ENCODE measurements at places on chromosomes 12 and 14.

DNA sequence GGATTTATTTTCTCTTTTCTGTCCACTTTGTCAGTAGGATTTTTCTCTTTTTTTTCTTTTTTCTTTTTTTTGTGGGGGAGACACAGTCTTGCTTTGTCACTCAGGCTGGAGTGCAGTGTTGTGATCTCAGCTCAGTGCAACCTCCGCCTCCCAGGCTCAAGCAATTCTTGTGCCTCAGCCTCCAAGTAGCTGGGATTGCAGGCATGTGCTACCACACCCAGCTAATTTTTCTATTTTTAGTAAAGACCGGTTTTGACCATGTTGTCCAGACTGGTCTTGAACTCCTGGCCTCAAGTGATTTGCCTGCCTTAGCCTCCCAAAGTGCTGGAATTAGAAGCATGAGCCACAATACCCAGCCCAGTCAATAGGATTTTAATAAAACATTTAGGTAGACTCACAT, 21.0 kb upstream of the TBK1 start:
- DNase-seq = no peak

GRCh38 chr14:75720842-75721498, 59.9 kb downstream of the TTLL5 start:
- no peak for DNase-seq

- DNase-seq = no peak
Observed at GRCh38 chr12:49962861-49963765, 1.4 kb downstream of the AQP5 start.

DNA sequence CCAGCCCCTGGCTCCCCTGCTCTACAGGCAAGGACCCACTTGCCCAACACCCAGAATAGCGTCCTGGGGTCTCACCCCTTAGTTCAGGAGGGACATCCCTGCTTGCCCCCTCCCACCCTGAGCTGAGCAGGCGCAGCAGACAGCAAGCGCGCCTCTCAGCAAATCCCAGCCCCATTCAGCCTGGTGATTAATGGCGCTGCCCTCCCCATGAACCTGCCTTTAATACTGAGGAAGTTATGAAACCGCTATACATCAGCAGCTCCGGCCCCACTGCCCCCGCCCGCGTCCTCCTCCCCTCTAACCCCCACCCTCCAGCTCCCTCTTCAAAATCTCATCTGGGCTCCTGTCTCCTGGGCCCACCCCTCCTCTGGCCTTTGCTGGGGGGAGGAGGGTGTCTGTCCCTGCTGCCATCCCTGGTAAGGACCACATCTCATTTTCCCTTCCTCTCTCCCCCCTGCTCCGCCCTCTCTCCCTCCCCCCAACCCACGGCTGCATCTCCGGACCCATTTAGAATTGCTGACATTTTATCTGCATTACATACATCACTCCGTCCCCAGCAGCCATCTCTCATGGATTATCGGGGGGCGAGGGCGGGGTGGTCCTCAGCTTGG, 7.1 kb upstream of the SMUG1 start:
- DNase-seq = no peak

GRCh38 chr14:102020058-102020971, 55.9 kb downstream of the DYNC1H1 start:
- no peak for DNase-seq

DNA sequence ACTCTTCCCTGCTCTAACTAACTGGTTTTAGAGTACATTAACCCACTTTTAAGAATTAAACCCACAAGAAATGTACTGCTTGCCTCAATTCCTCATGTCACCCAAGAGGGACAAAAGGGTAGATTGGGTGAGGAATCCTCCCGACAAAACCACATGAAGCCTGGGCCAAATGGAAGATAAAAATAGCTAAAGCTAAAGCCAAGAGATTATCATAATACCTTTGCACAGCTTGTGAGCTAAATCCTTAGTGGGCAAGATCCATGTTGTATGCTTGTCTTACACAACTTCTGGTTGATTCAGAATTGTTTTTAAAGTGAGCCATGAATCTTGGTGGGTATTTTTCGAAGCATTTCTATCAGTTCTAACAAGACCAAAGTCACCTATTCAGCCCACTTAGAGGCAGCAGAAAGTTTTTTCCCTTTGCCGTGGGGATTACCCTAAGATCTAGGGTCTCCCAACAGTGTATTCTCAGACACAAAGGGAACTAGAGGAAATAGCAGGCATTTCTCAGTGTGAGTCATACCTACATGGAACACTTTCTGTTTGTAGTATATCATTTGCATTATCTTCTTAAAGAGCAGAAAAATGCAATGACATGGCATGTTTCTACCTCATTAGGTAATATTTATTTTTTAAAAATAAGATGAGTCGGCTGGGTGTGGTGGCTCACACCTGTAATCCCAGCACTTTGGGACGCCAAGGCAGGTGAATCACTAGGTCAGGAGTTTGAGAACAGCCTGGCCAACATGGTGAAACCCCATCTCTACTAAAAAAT, 616.6 kb downstream of the KCNH5 start:
- DNase-seq = no peak

- DNase-seq = no peak
Observed at GRCh38 chr14:101471723-101472517, 89.4 kb upstream of the DIO3 start.

GRCh38 chr12:12097891-12098690, 27.4 kb downstream of the BCL2L14 start:
- DNase-seq = no peak

DNA sequence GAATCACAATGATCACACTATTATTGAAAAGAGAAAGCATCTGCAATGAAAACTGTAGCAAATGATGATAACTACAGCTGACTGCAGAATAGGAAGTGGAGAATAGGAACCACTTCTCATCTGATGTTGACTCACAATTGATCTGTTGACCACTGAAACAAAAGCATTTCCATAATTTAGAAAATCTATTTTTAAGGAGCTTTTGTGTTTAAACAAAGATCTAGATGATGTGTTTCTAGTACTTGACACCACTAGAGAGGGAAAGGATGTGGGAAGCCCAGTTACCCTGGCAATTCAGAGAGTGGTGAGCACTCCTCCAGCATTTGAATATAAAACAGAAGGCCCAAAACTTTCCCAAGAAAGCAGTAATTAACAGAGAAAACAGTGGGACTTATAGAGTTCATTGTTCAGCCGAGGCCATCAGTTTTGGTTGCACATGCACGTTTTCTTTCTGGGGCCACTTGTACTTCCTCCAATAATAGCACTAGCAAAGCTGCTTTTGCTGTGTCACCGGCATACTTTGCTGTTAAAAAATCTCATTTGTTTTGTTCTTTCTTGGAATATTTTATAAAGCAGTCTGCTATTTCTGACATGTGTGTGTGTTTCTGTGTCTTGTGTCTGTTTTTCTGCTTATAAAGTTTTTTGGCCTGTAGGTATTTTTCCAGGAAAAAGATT, 76.1 kb upstream of the HECTD1 start:
- no peak for DNase-seq

GRCh38 chr12:47949441-47950341, 13.7 kb upstream of the TMEM106C start:
- DNase-seq = no peak

DNA sequence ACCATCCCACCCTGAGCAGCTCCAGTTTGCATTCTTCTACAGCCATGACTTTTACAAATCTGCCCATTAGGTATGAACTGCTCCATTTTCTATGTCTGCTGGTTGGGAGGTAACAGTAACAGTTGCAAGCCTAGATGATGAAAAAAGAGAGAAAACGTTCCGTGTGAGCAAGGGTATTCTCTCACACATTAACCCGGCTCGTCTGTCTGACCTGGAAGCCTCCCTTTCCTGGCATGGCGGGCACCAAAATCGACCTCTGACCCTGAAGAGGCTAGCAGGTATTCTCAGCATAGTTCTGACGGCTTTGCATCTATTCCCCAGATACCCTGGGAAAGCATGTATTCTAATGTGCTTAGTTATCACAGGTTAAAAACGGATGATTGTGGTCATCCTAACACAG, 31.8 kb downstream of the APPL2 start:
- DNase-seq = no peak

DNA sequence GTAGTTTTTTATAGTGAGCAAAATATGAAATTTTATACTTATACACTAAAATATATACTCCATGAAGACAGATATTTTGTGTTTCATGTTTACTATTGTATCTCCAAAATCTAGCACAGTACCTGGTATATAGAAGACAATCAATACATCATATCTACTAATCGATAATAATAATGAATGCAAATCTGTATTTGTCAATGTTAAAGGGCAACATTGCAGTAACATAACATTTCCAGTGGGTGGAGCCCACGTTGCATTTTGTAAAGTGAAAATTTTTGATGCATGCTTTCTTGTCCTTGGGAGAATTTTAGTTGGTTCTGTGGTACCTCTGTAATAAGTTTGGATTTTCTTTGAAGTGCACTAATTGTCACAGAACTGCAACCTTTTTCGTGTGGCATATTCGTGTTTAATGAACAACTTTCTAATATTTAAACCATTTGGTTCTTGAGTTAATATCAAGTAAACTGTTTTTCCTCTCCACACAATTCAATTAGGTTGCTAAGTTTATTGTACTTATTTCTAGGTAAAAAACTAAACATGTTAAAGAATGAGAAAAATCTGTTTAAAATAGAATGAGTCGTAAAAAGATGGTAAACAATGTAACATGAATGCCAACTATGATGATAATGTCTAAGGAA, 47.4 kb downstream of the AVPR1A start:
- DNase-seq = no peak

GRCh38 chr12:108939594-108939993, 59.7 kb downstream of the DAO start:
- no peak for DNase-seq

DNA sequence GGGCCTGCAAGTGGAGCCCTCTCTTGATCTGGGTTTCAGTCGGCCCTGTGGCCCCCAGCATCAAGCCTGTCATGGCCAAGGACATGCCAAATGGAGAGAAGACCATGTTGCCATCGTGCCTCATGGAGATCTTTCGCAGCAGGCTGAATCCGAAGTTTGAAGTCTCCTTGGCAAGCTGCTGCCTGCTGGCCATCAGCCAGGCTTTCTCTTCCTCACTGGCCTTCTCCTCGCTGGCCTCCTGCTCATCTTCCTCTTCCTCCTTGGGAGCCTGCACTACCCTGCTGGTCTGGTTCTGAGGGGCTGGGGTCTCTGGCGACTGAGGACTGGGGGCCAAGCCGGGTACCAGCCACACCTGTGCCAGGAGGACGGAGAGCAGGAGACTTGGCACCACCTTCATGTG, 2.9 kb downstream of the SERPINA10 start:
- DNase-seq = no peak

DNA sequence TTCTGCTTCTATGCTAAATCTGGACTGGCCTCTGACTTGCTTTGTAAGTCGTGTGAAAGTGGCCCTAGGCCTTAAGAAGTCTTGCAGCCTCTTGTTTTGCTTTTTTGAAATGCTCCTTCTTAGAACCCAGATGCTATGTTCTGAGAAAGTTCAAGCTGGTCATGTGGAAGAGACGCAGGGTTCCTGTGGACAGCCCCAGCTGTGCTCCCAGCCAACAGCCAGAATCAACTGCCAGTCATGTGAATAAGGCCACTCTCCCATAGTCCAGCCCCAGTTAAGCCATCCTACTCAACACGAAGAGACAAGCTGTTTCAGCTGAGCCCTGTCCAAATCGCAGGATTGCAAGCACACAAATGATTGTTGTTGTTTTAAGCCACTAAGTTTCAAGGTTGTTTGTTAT, 37.3 kb upstream of the TBPL2 start:
- no peak for DNase-seq

DNA sequence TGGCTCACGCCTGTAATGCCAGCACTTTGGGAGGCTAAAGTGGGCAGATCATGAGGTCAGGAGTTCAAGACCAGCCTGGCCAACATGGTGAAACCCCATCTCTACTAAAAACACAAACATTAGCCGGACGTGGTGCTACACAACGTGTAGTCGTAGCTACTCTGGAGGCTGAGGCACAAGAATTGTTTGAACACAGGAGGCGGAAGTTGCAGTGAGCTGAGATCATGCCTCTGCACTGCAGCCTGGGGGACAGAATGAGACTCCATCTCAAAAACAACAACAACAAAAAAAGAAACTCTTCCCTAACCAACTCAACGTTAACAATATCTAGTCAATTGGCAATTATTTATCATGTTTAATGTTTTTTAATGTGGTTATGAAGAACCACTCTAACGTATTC, 89.3 kb downstream of the EPS8 start:
- DNase-seq = no peak

GRCh38 chr12:51269174-51270066, 795 bp downstream of the SMAGP start:
- DNase-seq = no peak

- no peak for DNase-seq
Observed at GRCh38 chr14:75751296-75751695, 90.2 kb downstream of the TTLL5 start.

GRCh38 chr14:101121508-101122139, 218.1 kb upstream of the RTL1 start:
- DNase-seq = no peak

GRCh38 chr12:24889411-24889810, 59.5 kb downstream of the BCAT1 start:
- no peak for DNase-seq

DNA sequence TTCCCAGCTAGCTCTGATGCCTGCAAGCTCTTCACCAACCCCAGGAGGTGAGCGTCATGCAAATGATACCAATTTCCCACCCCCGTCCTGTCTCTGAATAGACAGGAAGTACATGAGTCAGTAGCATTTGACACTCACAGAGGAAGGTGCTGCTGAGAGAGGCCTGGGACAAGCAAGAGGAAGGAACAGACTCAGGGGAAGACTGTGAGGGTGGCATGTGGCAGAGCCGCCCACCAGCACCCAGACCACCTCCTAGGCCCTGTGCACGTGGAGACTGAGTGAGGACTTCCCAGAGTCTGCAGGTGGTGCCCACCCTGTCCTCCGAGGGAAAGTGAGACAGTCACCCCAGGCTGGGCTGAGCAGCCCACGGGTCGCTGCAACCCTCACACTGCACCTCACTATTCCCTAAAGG, 199.5 kb upstream of the SFSWAP start:
- no peak for DNase-seq

GRCh38 chr14:32494609-32495434, 165.7 kb downstream of the AKAP6 start:
- DNase-seq = no peak

- no peak for DNase-seq
Observed at GRCh38 chr12:122013136-122013535, 8.5 kb upstream of the BCL7A start.

DNA sequence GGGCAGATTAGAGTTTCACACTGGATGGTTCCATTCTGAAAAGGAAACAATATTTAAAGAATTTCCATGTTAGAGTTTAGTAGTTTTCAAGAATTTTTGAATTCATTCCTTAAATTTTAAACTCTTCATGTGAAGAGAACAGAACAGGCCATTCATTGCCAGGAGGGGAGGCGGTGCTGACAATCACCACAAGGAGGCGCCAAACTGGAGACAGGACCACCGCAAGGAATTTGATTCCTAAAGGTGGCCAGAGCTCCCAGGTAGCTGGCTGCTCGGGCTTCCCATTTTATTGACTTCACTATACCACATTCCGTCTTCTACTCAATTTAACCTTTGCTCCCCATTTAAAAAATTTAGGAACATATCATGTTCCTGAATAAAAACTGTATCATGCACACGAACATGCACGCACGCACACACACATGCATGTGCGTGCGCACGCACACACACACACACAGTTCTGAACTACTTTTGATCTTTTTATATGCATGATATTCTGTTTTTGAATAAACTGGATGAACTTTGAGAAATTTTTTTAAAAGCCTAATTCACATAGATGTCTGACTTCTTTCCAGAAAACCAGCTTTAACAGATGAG, 101.2 kb downstream of the NELL2 start:
- DNase-seq = no peak
